ENCODE measurements at places on chromosomes 1 and 21. TPM values are rescaled to one million over a fixed set of nuclear protein-coding genes. Genes with fewer than 3 reads are reported as not detected.

DNA sequence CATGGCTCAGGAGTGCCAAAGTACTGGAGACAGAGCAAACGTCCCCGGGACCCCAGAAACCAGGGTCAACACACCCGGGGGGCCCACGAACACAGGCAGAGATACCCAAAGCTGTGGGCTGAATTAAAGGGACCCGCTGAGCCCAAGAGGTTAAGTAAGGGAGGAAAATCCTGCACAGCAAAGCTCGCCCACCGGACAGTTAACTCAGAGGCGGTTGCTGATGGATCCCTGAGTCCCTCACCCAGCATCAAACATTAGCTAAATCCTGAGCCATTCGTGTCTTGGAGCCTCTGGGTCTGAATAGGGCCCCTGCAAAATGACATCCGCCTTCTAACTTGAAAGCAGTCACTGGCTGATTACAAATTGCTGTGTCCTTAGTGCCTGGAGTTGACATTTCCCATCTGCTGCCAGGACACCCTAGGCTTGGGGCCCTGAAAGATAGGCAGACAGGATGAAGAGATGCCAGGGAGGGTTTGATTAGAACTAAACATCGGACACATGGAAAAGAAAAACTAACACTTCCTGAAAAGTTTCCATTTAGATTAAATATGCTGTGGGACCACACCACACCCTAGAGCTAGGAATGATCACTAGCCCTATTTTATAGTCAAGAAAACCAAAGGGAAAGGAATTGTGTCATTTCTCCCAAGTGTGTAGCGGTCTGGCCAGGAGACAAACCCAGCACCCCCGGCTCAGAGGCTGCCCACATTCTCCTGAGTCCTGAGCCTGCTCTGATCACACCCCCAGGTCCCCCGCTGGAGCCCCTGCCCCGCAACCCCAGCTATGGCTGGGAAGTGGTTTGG lies 239.3 kb downstream of the NPHP4 start:
- ATAC-seq, result peak; percentile 5

DNA sequence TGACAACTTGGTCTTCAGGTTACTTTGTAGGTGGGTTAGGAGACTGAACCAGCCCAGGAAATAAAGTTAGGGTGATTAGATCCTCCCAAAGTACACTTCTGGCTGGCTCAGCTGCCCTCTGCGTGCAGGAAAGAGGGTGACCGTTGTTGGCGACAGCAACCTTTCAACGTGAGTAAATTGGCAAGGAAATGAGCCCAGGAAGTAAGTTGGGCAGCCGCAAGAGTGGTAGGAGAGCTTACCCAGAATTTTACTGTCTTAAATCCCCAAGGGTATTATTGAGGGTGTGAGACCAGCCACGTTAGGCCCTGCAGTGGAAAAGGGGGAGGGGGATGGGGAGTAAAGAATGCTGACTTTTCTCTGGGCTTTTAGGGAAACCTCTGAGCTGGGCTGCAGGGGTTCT lies 1.6 kb downstream of the TENT5C start:
- ATAC-seq, result no peak

- no peak for ATAC-seq
Measured at GRCh38 chr21:29261555-29262540, 36.9 kb upstream of the BACH1 start.

- peak; percentile 99 for ATAC-seq
Measured at GRCh38 chr1:67674260-67675011, 10.6 kb upstream of the GADD45A start.

SLC25A24 gene
- total RNA-seq, result 42.4 TPM

Measured in motor neuron (in vitro differentiated cells).